A172 (cell line): ENCODE measurements at places on chromosomes 2 and 18. TPM values are rescaled to one million over a fixed set of nuclear protein-coding genes. Genes with fewer than 3 reads are reported as not detected.

GRCh38 chr2:75604484-75604883 is 42.1 kb upstream of the MRPL19 start:
- peak; percentile 40 for DNase-seq

Gene FAM110C
- total RNA-seq, result not detected in 2 replicates

DNA sequence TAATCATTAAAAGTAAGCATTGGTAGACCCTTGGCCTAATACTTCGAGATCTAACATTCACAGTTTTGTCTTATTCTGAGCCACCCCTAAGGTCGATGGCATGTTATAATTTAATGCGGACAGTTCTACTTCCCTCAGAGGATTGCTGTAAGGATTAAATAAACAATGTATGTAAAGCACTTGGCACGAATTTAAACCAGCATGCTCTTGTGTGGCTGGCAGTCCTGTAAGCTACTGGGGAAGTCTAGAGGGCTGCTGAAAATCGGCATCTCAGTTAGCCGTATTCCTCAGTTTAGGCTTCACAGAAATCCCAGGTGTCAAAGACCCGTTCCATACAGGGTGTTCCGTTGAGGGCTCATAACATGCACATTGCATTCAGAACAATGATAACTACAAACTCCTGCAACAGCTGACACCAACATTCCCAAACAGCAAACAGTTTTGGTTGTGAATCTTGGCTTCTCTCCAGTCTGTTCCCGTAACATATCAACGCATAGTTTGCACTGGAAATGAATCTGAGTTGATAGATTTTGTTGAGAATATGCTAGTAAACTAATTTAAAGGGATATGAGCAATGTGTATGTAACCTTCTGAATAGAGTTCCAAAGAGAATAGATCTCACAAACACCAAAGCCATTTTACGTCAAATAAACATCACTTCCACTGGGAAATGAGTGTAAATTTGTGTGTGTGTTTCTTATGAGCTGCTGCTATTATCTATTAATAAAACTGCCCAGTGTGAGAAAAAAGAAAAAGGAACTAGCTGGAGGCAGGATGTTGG is 52.2 kb upstream of the ACKR3 start:
- no peak for DNase-seq

Gene SLC38A11
- not detected in 2 replicates for total RNA-seq

Gene CRACDL
- 0.79 and 3.1 TPM in 2 replicates for total RNA-seq

GRCh38 chr2:74735564-74735963 is 81.5 kb downstream of the SEMA4F start:
- peak; percentile 48 for DNase-seq

DNA sequence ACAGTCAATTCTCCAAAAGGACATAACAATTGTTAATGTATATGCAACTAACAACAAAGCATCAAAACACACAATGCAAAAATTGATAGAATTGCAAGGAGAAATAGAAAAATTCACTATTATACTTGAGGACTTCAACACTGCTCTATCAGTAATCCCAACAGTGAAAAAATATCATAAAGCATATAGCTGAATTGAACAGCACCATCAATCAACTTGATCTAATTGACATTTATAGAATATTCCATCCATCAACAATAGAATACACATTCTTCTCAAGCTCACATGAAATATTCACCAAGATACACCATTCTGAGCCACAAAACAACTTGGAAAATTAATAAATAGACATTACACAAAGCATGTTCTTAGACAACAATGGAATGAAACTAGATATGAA is 60.1 kb upstream of the ASXL3 start:
- no peak for DNase-seq

Gene ANKRD30B
- total RNA-seq, result 26.2 and 32.3 TPM in 2 replicates

DNA sequence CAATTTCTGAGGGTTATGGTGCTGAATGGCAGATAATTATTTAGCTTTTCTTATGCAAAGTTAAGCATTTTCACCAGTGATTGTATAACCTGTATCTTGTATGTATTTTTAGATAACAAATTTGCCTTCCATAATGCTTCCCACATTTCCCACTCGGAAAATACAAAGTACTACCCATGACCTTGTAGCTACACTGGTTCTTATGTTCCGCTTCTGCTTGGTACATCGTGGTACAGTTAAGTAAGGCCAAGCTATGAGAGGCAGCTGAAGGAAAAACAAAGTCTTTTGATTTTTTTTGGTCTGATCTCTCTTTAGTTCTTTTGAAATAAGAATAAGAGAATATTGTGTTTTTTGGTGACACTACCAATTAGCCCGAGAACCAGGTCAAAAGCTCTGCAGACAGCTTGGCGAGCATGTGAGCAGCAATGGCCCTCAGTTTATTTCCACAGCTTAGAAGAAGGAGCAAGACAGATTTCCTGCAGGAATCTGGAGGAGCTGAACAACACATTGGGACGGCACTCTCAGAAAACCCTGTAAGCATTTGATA is 26.8 kb downstream of the SH3YL1 start:
- DNase-seq, result no peak

DNA sequence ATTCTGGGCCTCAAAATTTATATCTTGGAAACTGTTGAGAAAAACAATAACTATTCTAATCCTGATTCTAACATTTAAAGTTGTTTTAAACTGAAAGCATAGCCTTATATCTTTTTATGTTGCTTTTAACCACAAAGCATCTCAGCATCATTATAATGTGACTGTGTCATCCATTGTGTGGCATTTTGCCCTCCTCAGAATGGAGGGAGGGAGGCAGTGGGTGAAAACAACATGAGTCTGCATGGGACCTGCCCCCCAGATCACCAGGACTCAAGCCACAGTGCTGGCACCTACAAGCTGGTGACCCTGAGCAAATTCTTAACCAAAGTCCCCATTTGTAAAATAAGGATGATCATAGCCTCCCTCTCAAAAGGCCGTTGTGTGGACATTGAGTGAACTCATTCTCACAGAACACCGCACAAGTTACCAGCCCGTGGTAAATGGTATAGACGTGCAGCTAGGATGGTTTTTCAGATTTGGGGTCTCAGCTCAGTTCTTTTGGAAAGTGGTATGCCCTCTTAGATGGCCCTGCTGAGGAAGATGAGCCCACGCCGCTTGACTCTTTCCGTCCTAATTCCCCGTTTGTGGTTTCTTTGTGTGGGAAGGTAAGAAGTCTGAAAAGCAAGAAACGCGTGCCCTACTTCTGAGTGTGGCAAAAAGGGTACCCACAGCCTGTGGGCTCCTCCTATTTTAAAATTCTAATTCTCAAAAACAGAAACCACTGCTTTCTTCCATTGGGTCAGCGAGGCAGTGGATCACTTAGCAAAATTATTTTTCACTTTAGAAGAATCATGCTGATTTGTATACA is 305.0 kb upstream of the ID2 start:
- peak; percentile 15 for DNase-seq

DNA sequence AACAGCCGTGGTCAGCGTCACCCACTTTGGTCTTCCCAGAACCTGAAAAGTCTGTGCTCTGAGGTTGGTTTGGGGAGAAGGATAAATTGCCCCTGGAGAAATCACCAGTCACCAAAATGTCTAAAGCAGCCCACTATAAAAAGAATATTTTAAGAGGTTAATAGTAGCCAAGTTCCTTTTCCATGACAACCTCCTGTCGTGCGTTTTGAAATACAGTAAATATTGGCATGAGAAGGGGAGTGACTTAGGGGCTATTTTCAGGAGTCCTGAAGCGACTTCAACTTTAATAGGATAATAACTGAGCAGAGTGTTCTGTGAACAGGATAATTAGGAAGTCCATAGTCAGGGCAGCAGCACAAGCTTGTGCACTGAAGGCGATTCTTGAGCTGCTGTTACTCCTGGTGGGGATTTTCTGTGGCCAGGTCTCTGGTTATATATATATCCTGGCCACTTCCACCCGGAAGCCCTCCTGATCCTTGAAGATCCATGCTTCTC is 49.3 kb downstream of the RNF144A start:
- no peak for DNase-seq

DNA sequence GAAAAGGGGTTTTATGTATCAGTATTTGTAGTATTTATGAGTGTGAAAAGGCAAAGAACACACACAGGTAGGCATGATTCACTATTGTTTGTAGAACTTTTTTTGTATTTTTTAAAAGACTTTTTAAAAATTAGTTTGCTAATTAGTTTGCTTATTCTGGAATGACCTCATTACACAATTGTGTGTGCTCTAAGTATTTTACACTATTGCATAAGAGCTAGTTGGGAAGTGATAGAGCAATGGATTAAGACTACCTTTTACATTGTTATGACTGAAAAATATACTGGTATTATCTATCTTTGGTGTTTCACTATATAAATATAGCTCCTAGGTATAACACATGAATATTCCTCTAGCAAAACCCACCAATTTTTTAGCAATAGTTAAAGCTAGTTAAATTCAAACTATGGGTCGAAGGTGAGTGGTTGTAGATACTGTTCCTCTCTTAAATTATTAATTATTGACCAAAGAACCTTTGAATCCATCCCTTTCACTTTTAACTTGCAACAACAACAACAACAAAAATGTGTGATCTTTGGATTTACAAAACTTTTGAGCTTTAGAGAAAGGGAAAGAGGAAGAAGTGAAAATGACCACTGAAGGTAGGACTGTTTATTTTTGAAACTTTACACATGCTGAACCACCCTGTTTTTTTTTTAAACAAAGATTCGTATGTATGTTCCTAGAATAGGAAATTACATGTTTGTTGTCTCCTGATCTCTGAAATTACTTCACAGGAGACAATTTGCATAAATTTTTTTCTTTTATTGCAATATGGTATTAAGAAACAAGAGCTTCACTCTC is 18.7 kb downstream of the ITPRID2 start:
- no peak for DNase-seq

- no peak for DNase-seq
Observed at GRCh38 chr2:127012868-127013267, 94.1 kb downstream of the BIN1 start.

Gene DAW1
- 1.7 and 2.0 TPM in 2 replicates for total RNA-seq

- no peak for DNase-seq
Observed at GRCh38 chr2:11326677-11327211, 17.7 kb downstream of the ROCK2 start.

- DNase-seq, result no peak
Observed at GRCh38 chr2:70523672-70523995, 30.0 kb downstream of the TGFA start.

DNA sequence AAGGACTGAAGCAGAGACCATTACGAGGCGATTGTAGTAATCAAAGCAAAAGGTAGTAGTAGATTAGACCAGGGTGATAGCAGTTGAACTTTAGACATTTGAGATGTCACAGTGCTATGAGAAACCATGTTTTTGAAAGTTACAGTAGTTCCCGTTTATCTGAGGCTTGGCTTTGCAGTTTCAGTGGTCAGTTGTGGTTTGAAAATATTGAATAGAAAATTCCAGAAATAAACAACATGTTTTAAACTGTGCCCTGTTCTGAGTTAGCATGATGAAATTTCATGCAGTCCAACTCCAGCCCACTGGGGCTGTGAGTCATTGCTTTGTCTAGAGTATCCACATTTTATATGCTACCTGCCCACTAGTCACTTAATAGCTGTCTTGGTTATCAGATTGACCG is 47.5 kb downstream of the ZNF638 start:
- peak; percentile 65 for DNase-seq

DNA sequence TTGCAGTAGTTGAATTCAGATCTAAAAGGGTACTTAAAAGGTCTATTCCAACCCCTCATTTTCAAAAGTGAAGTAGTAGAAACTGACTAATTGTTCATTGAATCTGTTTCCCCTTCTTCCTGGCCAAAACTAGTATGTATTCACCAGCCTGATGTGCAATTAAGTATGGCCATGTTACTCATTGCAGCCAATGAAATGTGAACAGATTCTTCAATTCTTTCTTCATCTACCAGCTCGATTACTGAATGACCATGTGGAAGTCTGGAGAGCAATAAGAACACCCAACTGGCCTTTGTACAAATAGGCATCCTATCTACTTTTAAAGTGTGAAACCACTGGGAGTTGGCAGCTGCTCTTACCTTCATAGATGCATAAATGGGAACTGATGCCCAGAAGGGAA is 449.0 kb upstream of the ID2 start:
- no peak for DNase-seq

GRCh38 chr18:13266218-13267100 is 47.9 kb downstream of the LDLRAD4 start:
- no peak for DNase-seq

Gene LIMS1
- total RNA-seq, result 53.8 and 91.9 TPM in 2 replicates

GRCh38 chr2:240395448-240395847 is 40.0 kb upstream of the GPC1 start:
- DNase-seq, result no peak

Gene STARD7
- 191 and 196 TPM in 2 replicates for total RNA-seq

Gene GCC2
- 15.4 and 22.0 TPM in 2 replicates for total RNA-seq

DNA sequence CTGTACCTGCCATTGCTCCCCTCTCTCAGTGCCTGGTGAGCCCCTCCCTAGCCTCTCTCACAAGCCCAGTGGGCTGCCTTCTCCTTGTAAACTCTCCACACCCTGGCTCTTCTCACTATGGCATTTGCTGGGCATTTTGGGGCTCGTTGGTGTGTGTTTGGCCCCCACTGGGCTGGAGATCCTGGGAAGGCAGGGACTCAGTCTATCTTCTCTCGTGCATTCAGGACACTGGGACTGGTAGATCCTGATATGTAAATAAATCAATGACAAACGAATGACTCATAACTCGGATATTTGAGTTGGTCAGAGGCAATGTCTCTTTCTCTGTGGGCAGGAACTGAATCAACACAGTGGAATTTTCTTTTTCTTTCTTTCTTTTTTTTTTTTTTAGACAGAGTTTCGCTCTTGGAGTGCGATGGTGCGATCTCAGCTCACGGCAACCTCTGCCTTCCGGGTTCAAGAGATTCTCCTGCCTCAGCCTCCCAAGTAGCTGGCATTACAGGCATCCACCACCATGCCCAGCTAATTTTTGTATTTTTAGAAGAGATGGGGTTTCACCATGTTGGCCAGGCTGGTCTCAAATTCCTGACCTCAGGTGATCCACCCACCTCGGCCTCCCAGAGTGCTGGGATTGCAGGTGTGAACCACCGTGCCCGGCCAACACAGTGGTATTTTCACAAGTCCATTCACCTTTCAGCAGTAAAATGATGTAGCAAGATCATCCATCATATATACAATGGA is 144.6 kb upstream of the SPRED2 start:
- peak; percentile 99 for DNase-seq
